Anterior cingulate cortex (tissue), 58 donors: ENCODE measurements at places on chromosomes 3 and 15.

DNA sequence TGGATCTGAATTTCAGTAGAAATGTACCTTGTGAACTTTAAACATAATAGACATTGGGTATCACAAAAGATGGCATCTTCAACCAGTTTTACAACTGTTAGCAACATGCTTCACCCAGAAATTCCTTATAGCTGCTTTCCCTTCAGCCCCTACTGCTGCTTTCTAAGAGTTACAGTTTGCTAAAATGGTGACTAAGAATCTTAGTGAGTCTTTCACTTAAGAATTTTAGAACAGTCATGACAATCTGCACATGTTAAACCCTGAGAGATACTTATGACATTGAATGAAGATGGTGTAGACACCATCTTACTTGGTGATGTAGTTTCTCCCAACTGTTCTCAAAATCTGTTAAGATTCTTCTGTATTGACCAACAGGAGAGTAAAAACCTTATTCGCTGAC, 129.7 kb upstream of the UBE2E1 start:
- no peak for DNase-seq

DNA sequence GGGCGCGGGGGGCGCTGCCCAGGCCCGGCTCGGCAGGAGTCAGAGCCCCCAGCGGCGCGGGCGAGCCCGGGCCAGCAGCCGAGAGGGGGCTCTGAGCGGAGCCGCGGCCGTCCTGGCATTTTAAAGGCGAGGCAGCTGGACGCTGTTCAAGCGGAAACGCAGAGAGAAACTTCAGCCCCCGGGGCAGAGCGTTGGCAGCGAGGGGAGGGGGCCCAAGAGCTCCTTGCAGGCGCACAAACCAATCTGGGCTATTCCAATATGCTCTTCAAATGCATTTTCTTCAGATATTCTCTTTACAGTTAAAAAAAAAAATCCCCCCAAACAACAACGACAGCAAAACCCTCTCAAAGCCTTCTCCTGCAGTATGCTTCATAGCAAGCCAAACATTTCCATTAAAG, at the start of gene CTXND1:
Gene CTXND1, minus strand, starts transcription at position 93 of the 398 bp plus-strand sequence. CDS start 50,264 bp downstream, outside the sequence.
- no peak for DNase-seq

GRCh38 chr3:106913111-106913698, 464.0 kb upstream of the CCDC54 start:
- no peak for DNase-seq

DNA sequence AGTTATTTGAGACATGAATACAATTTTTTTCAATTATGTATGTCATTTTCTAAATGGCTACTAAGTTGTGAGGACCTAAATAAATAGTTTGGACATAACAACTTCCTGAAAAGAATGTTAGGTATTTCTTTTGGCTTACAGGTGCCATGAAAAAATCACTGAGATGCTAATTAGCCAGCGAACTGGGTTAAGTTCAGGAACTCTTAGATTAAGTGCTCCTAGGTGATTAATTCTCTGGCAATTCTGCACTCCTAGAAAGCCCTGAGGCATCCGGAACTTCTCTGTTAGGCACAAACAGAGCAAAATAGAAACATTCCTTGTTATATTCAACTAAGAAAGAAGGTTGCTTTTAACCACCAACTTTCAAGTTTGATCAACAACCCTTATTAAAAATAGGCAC, 192.3 kb downstream of the STAG1 start:
- no peak for DNase-seq

GRCh38 chr15:38627689-38628277, 63.2 kb upstream of the RASGRP1 start:
- DNase-seq = no peak

- DNase-seq = no peak
Measured at GRCh38 chr15:58761010-58761388, 10.1 kb upstream of the MINDY2 start.

DNA sequence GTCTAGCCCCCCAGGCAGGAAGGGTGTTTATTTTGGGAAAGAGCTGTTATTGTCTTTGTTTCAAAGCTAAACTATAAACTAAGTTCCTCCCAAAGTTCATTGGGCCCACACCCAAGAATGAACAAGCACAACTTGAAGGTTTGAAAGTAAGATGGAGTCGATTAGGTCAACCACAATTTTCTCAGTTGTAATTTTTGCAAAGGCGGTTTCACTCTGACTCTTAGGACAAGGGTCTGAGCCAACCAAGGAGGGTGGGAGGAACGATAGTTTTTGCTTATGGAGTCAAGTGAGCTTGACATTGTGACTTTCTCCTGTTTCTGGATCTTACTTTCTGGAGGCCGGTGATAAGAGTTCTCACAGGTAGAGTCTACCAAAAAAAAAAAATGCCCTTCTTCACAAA, 5.8 kb upstream of the ZNF770 start:
- DNase-seq = no peak

DNA sequence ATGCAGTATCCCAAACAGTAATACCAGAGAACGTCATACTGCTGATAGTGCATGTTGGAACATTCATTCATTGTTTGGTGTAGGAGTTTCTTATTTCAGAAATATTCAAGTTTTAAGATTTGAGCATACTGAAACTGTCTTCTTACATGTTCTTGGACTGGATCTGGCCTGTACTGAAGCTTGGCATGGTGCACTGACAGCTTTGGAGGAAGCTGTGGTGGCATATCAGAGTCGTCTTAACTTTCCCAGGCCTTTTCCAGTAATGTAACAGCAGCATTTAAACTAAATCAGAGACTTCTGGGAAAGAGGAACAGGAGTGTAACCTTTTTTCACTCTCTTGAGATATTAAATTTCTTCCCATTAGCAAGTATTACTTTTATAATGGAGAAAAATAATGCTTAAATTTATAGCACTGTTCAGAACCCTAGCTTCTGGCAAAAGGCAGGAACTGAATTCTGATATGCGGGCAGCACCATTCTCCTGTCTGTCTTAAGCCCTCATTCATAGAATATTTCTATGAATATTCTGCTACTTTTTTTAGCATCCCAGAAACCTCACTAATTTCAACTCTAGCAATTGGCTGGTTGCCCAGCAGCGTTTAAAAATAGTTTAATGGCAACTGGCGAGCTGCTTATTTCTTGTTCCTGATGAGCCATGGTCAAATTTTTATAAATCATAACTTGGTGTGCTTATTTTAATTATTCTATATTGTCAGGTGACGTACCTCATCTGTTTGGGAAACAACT, 31.1 kb downstream of the DNAJC13 start:
- no peak for DNase-seq

DNA sequence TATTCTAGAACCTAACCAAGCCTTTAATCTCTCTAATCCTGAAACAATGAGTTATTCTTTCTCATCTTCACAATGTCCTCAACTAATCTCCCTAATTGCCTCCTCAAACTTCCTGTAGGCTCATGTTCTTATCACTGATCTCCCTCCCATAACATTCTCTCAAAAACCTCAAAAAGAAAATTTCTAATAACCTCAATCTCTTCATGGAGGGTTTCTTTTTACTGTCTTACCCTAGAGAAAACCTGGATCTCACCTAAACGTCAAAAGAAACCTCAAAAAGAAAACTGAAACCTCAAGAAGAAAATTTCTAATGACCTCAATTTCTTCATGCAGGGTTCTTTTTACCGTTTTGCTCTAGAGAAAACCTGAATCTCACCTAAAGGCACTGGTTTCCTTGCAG, 150.2 kb downstream of the GSK3B start:
- DNase-seq = no peak

- DNase-seq = no peak
Measured at GRCh38 chr3:132317229-132317948, at the start of gene ACP3. Gene ACP3 (plus strand): TSS chr3:132317407. CDS start chr3:132317457, 50 bp downstream.

DNA sequence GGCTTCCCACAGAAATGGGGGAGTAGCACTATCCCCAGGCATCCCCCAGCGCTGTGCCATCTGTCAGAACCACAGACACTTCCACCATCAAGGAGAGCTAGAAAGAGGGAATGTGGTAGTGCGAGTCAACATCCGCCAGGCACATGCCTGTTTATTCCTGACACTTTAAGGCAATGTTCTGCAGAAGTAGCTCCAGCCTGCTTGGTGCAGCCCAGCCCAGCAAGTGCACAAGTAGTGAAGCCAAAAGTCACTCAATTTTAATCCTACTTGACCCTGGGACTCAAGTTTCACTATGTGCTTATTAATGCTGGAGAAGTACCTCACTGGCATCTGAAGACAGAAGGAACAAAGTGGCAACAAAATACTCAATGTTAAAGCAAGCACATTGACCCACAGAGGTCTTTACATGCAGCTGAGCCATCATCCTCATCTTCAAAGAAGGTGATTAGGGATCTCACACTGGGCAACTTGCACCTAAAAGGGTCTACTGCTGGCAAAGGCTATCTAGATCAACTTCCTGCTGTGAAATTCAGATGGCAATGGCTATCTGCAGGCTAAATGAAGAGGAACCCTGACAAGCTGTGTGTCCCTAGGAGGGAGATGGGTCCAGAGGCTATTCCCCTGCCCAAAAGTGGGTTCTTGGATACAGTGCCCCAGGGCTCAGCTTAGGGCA, 61.4 kb upstream of the CLDN18 start:
- DNase-seq = no peak

GRCh38 chr15:101237251-101237650, 14.6 kb downstream of the CHSY1 start:
- DNase-seq = no peak

GRCh38 chr3:155870133-155870944, at the start of gene GMPS:
Gene GMPS (plus strand): TSS chr3:155870650. CDS start chr3:155870871, 221 bp downstream.
- peak; percentile 94 for DNase-seq

DNA sequence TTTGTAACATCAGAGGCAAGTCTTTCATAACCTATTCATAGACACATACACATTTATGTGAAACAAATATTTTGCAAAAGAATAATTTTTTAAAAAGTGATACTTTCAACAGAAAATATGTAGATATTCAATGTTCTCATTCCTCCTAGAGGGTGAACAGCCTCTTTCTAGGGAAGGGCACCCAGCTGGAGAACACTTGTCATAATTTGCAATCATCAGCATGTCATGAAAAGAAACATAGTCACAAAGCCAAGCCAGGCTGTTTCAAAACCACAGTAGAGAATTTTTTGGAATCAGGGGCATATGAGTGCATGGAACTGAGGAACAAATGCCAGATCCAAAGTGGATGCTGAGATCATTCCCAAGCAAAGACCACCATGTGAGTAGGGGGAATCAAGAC, 406.9 kb upstream of the ADAMTS9 start:
- no peak for DNase-seq

- DNase-seq = peak; percentile 55
Measured at GRCh38 chr3:23819599-23820360, 14.0 kb downstream of the UBE2E1 start.

DNA sequence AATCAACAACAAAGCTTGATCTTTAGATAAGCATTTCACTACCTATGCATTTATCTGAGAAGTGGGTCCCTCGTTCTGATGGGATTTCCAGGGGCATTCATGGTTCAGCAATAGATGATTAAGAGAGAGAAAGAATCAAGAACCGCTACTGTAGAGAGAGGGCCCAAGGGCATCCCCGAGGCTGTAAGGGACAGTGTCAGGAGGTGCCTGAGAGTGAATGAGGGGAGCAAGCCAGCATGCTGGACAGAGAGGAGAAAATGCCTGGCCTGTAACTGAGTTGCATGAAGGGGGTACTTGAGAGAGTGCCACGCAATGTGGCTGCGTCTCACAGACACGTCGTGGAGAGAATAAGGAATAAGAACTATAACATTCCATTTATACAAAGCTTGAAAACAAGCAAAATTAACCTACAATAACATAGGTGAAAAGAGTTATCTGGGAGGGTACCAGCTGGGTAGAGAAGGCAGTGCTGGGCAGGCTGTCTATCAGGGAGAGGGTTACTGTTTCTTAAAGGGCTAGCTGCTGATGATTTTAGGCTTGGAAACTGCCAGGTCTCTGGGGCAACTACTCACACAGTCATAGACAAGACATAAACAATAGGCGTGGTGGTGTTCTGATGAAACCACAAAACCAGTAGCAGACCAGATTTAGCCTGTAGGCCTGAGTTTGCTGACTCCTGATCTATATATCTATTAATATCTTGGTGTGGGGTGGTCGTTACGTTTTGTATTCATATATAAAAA, 374.6 kb upstream of the CFAP20DC start:
- no peak for DNase-seq

GRCh38 chr3:135176881-135177280, 381.8 kb downstream of the EPHB1 start:
- no peak for DNase-seq

- no peak for DNase-seq
Measured at GRCh38 chr3:184291738-184292445, 7.1 kb upstream of the PSMD2 start.

DNA sequence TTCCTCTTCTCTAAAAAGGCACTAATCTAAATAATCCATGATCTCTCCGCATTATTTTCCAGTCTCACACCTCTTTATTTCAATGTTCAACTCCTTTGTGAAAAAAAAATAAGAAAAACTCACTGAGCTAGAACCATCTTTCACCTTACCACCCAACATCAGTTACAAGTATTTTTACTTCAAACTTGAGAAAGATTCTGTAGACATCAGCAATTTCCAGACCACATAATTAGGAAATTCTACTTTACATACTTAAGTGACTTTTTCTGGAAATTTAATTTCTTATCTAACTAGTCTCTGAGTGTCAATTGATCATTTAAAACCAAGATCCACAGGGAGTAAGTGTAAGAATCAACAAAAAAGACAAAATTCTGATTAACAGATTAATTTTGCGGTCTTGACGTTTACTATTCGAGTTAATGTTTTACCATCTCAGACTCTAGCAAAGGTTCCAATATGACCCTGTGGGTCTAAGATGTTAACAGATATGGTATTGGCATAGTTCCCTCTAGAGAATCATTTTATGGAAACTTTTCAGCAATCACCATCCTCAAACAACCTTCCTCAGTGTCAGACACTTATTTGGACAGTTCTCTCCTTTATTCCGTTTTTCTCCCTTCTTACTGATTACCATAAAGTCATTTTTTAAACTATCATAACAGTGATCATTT, 5.1 kb downstream of the ATP13A3 start:
- DNase-seq = no peak

GRCh38 chr15:85676342-85677098, 118.2 kb downstream of the KLHL25 start:
- DNase-seq = no peak

- DNase-seq = no peak
Measured at GRCh38 chr3:15539066-15539465, 17.6 kb upstream of the COLQ start.

DNA sequence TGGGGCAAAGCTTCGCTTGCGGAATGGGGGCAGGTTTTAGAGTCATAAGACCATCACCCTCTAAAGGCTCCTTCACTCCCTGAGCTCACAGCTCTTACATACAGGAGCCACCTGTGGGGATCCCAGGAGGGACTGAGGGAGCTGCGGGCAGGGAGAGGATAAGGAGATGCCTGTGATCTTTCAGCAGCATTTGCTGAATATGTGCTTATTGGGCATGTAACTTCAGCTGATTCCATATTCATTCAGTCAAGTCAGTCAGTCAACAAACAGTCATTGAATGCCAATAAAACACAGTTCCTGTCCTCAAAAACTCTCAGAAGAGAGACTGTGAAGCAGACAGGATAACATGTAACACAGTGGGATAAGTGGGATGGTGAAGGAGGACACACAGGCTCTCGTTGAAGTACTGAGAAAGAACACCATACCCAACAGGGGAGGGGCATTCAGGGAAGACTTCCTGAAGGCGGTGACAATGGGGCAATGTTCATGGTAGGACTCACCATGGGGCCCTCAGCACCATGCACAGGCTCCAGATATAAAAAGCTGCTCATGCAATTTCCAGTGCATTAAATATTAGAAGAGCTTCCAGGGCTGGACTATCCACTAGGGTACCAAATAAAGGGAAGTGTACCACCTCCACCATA, 240.9 kb downstream of the UACA start:
- no peak for DNase-seq
